ENCODE measurements at places on chromosomes 7 and 10.

- DNase-seq, result no peak
Measured at GRCh38 chr7:143299840-143300239, 11.7 kb downstream of the CASP2 start.

GRCh38 chr7:25256333-25256819 is 28.1 kb upstream of the NPVF start:
- no peak for DNase-seq

DNA sequence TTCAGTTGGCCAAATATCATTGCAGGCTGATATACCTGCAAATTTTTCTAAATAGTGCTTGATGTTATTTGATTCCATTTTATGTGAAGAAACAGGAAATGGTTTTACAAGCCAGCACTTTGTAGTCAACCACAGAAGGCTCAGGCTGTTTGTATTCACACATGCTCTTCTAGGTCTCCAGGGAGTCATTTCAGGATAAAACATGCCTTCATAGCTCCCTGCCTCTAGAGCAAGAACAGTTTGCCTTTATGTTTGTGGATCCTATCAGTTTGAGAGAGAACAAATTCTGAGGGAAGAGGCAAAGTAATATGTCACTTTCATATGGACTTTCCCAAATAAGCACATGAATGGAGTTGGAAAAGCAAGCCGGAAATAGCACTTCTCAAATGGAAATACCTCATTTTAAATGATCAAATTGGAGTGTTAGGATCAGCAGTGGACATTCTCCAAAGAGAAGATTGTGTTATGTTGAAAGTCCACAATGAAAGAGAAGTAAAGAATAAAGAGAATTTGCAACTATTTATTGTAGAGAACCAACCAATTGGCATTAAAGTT is 277.6 kb downstream of the KCND2 start:
- no peak for DNase-seq

DNA sequence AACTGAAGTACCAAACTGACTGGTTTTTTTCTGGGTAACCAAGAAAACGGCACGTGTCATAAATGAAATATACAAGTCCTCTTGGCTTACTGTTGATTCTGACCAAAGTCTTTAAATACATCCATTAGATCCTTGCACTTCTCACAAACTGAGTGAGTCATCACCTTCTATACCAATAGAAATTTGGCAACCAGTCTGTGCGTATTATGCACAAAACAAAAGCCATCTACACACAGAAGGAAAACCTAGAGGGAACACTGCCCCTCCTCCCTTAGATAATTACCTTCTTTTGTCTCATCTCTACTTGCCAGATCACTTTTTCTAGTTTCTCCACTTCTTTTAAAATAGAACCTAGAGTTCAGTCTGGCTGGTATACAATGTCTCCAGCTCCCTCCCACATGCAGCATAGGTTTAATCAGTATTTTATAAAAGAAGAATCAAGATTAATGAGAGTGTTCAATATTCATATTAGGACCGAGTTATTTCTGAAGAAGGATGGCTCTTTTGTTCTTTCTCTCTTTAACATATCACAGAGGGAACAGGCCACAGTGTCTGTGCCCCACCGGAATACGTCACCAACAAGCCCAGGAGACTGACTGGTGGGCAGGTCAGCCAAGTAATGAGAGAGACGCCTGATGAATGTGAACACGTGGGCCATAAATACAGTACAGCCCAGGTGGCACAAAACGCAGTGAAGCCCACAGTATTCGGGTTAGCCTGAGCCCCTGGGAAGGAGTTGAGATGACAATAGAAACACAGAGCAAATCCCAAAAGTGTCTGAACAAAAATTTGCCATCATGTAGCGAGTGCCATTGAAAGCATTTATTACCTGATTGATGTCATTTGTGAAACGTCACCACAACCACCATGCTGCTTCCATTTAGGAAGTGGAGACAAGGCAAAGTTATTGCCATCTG is 91.3 kb downstream of the KIAA1549 start:
- DNase-seq, result no peak

GRCh38 chr10:62528441-62528840 is 154.3 kb downstream of the ZNF365 start:
- DNase-seq, result peak; percentile 79

DNA sequence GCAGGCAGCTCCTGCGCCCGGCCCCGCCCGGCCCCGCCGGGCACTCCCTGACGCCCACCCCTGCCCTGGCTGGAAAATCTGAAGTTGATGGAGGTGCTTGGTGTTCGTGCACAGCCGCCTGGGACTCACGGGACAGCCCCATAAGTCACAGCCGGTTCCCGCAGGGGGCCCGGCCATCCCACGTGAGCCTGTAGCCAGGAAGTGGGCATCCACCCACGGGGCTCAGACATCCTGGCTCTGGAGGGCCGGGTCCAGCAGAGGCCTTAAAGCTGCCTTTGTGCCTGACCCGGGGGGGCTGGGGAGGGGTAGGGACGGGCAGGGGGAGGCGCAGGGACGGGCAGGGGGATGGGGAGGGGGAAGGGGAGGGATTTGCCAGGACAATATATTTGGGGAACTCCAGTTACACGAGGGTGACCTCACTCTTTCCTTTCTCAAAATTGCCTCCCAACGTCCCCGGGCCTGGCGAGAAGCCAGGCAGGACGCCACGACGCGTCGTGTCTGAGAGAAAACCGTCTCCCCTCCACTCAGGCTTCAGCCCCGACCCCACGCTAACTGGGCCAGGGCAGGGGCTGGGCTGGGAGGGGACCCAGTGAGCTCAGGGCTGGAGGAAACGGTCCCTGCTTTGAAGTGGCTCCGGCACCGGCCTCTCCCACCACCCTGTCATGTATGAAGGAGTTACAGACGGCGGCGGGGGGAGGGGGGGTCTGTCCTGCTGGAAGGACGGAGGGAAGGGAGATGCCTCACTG is 82.1 kb upstream of the PDGFA start:
- peak; percentile 49 for DNase-seq

GRCh38 chr7:15495170-15495569 is 66.6 kb downstream of the AGMO start:
- no peak for DNase-seq

GRCh38 chr10:72883861-72884260 is 9.7 kb upstream of the OIT3 start:
- DNase-seq, result no peak

GRCh38 chr7:93150200-93150835 is 2.1 kb upstream of the SAMD9L start:
- no peak for DNase-seq

GRCh38 chr7:125927556-125927955 is 997.9 kb upstream of the POT1 start:
- DNase-seq, result no peak

DNA sequence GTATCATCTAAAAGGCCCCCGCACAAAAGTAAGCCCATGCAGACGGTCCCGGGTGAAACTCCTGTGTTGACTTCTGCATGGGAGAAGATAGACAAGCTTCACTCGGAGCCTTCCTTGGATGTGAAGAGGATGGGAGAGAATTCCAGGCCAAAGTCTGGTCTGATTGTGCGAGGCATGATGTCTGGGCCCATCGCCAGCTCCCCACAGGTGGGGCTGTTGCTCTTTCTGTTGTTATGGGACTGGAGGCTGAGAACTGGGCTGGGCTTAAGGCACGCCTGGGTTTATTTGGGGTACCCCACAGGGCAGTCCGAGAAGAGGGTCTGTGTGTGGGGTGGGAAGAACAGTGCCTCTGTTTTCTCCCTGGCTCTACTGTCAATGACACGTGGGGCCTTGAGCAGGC is 14.6 kb downstream of the MINDY4 start:
- no peak for DNase-seq

DNA sequence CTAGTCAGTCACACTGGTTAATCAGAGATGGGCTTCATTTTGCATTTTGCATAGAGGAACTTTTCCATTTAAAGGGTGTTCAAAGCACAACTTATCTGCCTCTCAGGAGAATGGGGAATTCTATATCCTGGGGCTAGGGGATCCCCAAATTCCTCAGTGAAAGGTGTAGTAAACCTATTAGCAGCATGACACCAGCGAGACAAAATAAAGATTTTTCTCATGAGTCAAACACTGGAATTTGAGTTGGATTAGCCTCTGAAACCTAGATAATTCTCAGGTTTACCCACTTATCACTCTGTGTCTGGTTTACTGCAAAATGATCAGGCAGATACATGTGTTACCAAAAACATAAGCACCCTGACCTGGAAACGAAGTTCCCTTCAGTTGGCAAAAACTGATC is 2.1 kb downstream of the AFAP1L2 start:
- DNase-seq, result no peak

- DNase-seq, result no peak
Measured at GRCh38 chr7:55193245-55193644, 171.9 kb upstream of the LANCL2 start.

- DNase-seq, result no peak
Measured at GRCh38 chr7:37297546-37297945, 151.1 kb downstream of the ELMO1 start.

DNA sequence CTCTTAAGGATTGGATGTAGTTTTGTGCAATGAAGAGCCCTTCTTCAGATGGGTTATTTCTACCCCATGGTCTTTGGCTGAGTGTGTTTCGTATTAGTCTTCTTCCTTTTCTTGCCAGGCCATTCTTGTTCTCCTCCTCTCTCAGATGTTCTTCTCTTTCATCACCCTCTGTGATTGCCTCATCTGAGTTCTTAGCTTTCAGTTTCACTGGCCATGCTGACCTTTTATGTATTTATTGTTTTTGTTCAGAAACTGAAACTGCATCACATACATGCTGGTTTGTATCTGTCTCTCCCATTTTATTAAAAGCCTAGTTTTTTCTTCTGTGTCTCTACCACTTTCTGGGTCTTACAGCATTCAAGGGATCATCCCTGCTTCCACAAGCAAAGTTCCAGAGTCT is 21.7 kb upstream of the PCGF5 start:
- DNase-seq, result peak; percentile 68

- no peak for DNase-seq
Measured at GRCh38 chr7:137295739-137296324, 47.7 kb downstream of the PTN start.

DNA sequence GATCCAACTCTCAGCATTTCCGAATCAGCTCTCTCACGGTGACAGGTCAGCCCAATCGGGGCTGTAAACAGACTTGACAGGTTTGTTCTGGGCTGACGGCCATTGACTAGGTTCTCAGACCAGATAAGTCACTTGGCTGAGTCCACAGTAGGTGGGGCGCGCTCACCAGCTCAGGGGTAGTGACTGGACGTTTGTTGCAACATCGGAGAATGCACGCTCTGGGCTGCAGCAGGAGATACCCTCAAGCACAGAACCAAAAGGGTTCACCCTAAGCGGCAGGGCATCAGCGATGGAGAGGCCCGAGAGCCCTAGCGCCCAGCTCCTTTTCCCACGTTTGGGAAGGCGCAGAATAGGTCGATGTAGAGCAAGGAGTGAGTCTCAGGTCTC is 1.8 kb downstream of the KLLN start:
- DNase-seq, result peak; percentile 47

GRCh38 chr7:92904244-92905131 is 68.1 kb upstream of the CDK6 start:
- peak; percentile 84 for DNase-seq

DNA sequence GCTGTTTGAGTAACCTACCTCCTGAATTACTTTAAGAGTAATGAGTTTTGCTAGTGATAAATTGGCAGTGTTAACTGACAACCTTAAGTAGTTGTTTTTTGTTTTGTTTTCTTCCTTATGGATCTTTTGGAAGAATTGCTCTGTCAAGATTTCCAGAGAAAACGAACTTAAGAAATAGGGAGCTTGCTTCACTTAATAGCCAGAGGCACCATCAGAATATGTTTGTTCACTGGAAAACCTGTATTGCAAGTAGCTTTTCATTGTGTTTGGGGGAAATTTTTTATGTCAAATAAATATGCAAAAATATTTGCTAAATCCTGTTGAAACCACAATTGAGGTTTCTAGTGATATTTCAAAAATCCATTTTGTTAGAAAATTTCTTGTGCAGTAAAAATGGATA is 65.5 kb upstream of the PAPSS2 start:
- DNase-seq, result no peak

DNA sequence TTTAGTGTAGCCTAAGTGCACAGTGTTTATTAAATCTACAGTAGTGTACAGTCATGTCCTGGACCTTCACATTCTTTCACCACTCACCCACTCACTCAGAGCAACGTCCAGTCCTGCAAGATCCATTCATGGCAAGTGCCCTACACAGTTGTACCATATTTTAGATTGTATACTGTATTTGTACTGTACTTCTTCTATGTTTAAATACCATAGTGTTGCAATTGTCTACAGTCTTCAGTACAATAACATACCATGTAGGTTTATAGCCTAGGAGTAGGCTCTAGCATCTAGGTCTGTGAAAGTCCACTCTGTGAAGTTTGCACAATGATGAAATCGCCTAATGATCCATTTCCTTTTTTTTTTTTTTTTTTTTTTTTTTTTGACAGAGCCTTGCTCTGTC is 12.0 kb downstream of the EEPD1 start:
- DNase-seq, result no peak
